Uterus (tissue), 4 donors: ENCODE measurements at places on chromosomes 13 and 19. TPM values are rescaled to one million over a fixed set of nuclear protein-coding genes. Genes with fewer than 3 reads are reported as not detected.
A peak's percentile ranks its signal among the peaks of the same experiment; 100 is the strongest.

DNA sequence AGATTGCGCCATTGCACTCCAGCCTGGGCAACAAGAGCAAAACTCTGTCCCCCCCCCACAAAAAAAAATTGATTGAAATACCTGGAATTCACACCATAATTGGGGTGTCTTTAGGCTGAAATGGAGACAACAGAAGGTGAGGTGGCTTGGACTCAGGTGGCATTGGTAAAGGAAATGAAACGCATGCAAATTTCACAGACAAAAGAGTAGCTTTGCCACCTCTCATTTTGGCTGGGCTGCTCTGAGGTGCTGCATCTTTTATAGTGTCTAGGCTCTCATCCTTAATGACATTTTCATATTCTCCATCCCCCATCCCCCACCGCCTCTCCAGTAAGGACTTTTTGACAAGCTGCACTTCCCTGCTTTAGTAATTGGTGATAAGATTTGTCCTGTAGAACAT, 6.9 kb downstream of the UBE2L5 start:
- no peaks in the 10 kb centered on the region for H3K36me3 ChIP-seq
- H3K4me1 ChIP-seq, result no peaks in the 10 kb centered on the region
- DNase-seq, result no peak
- H3K27ac ChIP-seq, result peak overlapping the region; percentile 88

The KIRREL2 gene
- 2.8 TPM for total RNA-seq

The ZNF570 gene
- total RNA-seq, result 1.2 TPM

The IZUMO2 gene
- total RNA-seq, result not detected
